ENCODE measurements at places on chromosomes 5 and 9. TPM values are rescaled to one million over a fixed set of nuclear protein-coding genes. Genes with fewer than 3 reads are reported as not detected.

Gene C5orf58
- total RNA-seq = 2.4 TPM

Gene FGFR4
- total RNA-seq = 3.4 TPM

Gene LIX1
- total RNA-seq = not detected

Gene PCDHB2
- total RNA-seq = 0.37 TPM

Gene SLC6A7
- total RNA-seq = 0.03 TPM

Gene DTWD2
- 5.8 TPM for total RNA-seq

Gene MYMK
- total RNA-seq = not detected

Gene PCDHA6
- total RNA-seq = 0.10 TPM

DNA sequence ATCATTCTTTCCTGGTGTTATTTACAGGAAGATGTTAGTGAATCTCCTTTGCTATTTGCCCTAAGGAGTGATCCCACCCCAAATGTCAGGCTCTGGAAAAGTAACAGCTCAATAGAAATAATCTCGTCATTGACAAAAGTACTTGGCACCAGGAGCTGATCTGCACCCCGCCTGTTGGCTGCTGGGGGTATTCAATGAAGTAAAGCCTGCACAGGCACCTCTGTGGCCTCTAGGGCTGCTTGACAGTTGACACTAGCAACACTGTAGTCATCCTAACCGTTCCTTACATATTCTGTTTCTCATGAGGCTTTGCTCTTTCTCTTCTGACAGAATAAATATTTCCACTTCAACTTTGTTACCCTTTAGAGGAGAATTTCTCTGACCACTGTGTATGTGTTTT is 103.4 kb downstream of the DOCK2 start:
- no peak for DNase-seq

GRCh38 chr9:85743275-85744128 is 1.7 kb upstream of the AGTPBP1 start:
- peak; percentile 90 for DNase-seq

GRCh38 chr5:83433891-83434290 is 37.7 kb upstream of the VCAN start:
- no peak for DNase-seq

DNA sequence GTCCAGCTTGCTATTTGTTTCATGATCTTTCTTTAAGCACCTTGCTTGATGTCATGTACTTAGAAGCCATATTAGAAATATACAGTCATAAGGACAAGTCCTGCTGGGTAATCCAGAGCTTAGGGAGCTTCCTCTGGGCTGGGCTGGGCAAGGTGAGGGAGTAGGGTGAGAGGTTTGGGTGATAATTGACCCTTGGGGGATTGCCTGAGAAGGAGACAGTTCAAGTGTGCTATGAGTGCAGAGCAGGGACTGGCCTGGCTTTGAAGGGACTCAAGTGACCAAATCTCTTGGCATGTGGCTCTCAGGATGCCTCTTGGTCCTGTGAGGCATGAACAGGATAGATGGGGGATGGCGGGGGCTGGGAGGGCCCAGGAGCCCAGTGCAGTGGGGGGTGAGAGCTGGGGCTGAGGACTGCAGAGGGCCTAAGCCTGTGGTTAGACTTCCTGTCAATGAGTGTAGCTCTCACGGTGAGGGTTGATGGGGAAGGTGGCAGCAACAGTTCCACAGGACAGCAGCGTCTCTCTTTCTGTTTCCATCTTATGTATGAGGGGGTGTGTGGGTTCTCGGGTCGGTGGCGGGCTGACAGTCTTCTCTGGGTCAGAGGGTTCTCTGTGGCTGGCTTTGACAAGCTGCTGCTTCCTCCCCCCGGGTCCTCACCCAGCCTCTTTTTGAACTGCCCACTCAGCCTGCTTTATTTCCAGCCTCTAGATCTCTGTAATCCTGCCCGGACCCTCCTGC is 53.5 kb downstream of the RGS3 start:
- peak; percentile 73 for DNase-seq

DNA sequence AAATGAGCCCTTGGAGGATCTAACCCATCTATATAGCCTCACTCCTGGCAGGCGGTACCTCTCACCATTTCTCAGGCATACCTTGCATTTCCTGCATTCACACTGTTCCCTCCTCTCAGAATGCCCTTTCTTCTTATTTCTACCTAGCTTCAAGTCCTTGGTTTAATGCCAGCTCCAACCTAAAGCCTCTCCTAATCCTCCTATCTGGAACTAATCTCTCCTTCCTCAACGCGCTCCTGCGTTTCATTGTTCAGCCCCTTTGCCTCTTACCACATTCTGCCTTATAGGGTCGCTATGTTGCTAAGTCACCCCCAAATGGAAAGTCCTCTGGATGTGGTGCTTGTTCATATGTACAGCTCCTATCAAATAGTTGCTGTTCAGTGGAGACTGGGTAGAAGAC is 288.5 kb upstream of the TUT7 start:
- DNase-seq = no peak

GRCh38 chr9:72473474-72474261 is 47.7 kb upstream of the TMC1 start:
- DNase-seq = no peak

GRCh38 chr9:69045821-69046220 is 10.3 kb downstream of the FXN start:
- DNase-seq = no peak

DNA sequence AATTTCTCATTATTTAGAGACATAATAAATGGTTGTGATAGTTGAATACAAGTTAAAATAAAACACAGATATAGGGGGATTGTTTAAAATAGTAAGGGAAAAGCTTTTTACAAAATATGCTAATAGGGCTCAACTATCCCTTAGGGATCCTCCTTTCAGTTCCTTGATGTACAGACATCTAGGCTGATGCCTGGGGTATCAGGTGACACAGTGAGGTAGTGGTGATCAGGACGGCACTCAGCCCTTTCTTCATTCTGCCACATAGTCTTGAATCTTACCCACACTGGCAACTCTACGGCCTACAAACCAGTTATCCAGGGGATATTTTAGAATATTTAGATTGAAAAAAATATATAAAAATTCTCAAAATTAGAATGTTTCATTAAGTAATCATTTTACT is 12.5 kb upstream of the SLC35D2 start:
- DNase-seq = no peak
